Activated naive CD4-positive, alpha-beta T cell treated with anti-CD3 and anti-CD28 coated beads, Interleukin-2, amount 50 U/mL, for 16 hours (primary cell): ENCODE measurements at places on chromosomes 13 and 19.

GRCh38 chr19:17754634-17755442 lies 3.6 kb downstream of the FCHO1 start:
- DNase-seq: no peak

DNA sequence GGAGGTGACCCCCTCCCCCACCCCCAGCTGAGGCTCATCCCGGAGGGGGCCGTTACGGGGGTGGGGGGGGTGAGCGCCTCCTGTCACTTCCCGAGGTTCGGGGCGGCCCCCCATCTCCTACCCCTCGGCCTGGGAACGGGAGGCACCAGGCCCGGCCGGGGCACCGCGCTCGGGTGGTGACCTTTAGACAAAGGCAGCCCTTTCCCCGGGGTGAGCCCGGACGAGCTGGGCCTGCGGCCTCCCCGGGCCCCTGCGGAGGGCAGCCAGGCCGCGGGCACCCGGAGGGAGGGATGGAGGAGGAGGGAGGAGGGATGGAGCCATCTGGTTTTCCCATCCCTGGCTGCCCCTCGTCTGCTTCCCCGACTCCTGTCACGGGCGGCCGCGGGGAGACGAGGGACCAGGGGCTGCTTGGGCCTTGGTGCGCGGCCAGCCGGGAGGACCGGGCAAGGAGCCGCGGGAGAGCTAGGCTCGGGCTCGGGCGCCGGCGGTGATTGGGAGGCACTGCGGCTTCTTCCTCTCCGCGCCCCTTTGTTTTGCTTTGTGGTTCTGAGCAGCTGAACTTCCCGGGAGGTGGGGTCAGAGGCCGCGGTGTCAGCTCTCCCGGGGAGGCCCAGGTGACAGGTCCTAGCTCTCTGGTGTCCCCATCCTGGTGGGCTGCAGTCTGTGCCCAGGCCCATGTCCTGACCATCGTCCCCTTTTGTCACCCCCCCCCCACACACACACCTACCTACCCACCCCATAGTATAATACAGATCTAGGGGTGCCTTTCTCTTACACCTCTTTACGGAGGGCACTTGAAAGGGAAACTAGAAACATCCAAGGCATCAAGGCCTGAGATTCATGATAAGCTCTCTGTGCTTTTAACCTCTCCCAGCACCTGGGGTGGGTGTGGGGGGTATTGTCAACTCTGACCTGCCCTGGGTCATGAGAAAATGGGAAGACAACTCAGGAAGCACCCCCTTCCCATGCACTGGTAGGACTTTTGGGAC lies 1.3 kb downstream of the BICRA start:
- DNase-seq: peak; percentile 44

GRCh38 chr13:98798849-98799645 lies 46.6 kb upstream of the SLC15A1 start:
- DNase-seq: no peak

DNA sequence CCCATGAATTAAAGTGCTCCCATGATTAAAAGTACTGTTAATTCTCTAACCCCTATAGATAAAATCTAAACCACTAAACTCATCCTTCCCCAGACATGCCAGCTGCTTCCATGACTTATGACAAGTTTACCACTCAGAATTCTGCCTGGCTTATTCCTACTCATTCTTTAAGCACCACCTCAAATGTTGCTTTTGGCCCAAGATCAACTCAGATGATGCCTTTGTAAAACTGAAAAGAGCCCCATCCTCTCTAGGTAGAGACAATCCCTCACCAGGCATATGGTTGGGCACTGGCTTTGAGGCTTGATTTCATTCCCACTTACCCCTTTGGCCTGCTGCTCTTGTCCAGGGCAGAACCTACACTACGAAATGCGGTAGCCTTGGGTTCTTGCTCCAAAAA lies 250.0 kb downstream of the DNAJC15 start:
- DNase-seq: no peak

GRCh38 chr13:83672612-83673011 lies 209.7 kb downstream of the SLITRK1 start:
- no peak for DNase-seq

- DNase-seq: no peak
Measured at GRCh38 chr19:51194527-51195315, 30.2 kb upstream of the CD33 start.

- peak; percentile 69 for DNase-seq
Measured at GRCh38 chr19:3163230-3163886, 15.2 kb upstream of the S1PR4 start.

DNA sequence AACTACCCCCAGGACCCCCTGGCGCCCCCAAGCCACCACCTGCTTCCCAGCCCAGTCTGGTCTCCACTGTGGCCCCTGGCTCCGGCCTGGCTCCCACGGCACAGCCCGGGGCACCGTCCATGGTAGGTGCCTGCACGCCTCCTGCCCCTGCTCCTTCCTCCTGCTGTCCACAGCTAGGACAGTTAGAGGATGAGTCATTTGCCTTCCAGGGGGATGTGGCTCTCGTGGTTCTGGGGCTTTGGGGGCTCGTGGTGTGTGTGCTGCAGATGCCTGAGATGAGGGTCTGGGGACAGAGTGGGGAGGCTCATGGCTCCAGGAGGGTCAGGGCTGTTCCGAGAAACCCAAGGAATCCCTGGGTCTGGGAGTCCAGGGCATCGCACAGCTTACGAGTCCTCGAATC lies 12.7 kb downstream of the MED25 start:
- DNase-seq: no peak

DNA sequence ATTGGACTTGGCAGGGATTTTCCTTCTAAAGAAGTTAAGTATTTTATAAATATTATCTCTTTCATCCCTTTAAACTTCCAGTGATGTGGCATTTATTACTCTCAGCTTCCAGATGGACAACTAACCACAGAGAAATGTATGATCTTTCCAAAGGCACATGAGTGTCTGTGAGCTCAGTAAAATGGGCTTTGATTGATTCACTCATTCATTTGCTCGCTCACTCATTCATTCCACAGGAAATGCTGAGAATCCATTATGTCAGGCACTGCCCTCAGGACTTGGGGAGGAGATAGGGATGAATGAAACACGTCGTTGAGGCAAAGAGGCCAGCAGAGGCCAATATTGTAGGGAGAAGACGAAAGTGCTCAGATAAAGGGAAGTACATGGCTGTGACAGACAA lies 359.3 kb downstream of the EFNB2 start:
- DNase-seq: no peak

- DNase-seq: no peak
Measured at GRCh38 chr13:43963726-43964125, 84.0 kb downstream of the LACC1 start.

- no peak for DNase-seq
Measured at GRCh38 chr19:55546822-55547614, 1.7 kb upstream of the SBK3 start.

DNA sequence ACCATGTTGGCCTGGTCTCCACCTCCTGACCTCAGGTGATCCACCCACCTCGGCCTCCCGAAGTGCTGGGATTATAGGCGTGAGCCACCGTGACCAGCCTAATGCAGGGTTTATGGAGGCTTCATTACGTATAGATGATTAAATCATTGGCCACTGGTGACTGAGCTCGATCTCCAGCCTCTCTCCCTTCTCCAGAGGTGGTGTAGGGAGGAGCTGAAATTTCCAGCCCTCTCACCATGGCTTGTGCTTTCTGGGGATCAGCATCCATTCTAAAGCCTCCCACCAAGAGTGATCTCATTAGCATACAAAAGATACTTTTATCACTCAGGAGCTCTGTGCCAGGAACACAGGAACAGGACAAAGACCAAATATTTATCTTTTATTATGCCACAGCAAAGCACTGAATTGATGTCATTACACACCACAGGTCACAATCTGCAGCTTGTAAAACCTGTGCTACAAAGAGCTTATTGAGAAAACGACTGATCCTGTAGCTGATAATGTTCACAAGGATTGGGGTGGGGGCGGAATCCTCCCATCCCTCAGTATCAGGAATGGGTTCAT lies 32.4 kb downstream of the RHPN2 start:
- DNase-seq: no peak

DNA sequence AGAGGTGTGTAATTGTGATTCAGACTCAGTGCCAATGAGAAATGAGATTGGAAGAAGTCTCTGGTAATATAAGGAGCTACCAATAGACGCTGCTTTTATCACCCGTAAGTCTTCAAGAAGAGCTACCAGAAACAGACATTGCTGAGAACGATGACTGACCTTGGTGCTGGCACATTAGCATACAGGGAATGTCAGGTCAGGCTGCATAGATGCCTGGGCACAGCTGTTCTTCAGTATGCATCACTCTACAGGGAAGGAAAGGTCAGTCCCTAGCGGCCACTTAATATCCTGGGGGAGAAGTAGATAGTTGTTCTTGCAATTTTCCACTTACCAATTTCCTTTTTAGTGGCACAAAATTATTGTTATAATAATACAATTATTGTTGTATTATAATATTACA lies 380.4 kb downstream of the PCDH9 start:
- DNase-seq: no peak

GRCh38 chr19:49092686-49093085 lies 7.4 kb downstream of the SNRNP70 start:
- DNase-seq: no peak

DNA sequence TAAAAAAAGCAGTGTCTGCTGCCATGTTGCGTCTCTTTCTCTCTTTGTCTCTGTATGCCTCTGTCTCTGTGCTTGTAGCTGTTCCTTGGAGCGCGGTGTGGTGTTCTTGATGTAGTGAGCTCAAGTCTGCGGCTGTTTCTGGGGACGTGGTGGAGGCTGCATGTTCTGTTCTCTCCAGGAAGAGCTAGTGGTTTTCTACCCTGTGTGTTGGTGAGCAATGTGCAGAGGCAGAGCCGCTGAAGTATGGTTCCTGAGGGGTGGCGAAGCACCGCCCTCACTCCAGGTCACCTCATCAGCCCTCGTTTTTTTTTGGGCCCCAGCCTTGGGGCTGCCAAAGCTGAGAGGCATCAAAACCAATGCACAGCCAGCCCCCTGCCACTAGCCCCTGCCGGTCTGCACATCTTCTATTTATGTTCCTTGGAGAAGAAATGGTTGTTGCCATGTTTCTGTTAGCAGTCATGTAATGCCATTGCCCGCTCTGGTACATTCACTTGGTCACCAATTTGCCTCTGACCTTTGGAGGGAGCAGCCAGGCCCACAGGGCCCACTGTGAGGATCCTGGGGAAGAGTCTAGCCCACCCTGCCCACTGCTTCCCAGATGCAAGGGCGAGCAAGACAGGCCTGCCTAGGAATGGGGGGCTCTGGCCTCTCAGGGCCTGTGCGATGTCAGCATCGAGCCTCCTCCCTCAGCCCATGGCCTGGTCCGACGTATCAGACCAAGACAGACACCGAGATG lies 7.2 kb downstream of the HNRNPL start:
- DNase-seq: peak; percentile 39

DNA sequence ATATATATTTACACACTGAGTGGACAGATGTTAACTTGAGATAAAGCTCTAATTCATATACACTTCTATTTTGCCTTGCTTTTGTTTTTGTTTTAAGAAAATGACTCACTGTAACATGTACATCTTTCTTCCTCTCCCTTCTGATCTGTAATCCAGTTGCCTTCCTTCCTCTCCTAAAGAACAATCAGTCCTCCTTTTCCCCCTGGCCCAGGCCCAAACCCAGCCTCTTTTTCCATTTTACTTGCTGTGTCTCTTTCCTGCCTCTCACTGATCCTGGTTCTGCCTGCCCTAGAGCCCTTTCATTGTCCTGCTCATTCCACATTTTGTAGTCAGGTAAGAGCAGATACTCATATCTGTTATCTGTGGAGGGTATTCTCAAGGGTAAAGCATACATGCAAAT lies 50.8 kb downstream of the ZAR1L start:
- no peak for DNase-seq

DNA sequence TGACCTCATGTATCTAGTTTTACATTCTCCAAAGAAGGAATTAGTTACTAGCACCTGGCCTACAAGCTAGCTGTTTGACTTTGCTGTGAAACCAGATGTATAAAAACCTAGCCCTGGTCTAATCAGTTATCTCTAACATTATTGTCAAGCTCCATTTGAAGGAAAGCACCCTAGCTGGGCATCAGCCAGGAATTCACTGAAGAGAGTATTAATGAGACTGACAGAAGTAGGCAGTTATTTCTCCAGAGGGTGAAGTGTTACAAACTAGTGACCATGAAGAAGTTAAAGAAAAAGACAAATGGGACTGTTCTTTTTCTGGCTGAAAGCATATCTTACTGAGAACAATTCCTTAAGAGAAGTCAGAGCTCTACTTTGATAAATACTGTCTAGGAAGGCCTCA lies 2529.3 kb upstream of the PCDH20 start:
- DNase-seq: no peak

GRCh38 chr13:98451676-98452470 lies 125.0 kb downstream of the STK24 start:
- DNase-seq: no peak

DNA sequence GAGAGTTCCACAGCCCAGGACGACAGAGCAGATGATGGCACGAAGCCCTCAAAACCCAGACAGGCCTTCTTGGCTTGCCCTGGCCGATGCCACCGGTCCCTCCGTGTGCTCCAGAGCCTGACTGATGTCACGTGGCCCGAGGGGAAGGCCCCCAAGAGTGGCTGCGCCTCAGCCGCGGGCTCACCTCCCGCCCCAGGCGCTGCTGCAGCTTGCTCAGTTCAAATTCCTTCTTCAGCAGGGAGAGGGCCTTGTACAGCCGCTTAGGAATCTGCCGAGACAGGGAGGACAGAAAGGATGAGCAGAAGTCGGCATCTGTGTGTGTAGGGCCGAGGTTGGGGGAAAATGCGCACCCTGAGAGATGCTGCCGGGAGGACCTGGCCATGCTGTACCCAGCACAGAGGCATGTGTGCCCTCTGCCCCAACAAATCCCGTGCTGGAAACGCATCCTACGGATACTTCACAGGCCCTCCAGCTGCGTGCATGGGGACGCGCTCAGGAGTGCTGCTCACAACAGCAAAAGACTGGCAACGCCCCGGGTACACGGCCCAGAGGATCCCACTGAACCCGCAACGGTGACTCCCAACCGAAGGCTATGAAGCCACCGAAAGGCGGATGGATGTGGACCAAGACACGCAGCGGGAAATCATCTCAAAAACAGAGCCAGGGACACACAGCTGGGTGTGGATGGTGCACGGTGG lies 12.9 kb downstream of the LONP1 start:
- no peak for DNase-seq

- no peak for DNase-seq
Measured at GRCh38 chr19:5062799-5063198, 93.9 kb downstream of the KDM4B start.

DNA sequence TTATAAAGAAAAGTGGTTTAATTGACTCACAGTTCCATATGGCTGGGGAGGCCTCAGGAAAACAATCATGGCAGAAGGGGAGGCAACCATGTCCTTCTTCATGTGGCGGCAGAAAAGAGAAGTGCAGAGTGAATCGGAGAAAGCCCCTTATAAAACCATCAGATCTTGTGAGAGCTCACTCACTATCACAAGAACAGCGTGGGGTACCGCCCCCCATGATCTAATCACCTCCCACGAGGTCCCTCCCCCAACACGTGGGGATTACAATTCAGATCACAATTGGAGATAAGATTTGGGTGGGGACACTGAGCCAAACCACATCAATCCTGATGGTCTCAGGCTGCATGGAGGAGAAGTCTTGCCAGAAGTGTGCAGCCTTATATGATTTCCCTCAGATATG lies 26.0 kb downstream of the TM9SF2 start:
- peak; percentile 21 for DNase-seq

- DNase-seq: no peak
Measured at GRCh38 chr13:53946500-53946899, 917.9 kb downstream of the OLFM4 start.
